ENCODE measurements at places on chromosomes 7 and 10.

DNA sequence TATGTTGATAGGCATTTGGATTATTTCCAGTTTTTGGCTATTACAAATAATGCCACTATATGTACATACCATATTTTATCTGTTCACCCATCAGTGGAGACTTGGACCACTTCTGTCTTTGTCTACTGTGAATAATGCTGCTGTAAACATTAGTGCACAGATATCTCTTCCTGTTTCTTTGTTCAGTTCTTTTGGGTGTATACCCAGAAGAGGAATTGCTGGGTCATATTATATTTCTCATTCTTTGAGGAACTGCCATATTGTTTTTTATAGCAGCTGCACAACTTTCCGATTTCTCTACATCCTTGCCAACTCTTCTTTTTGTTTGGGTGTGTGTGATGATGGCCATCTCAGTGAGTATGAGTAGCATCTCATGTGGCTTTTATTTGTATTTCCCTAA, 218.0 kb downstream of the LRMDA start:
- DNase-seq: no peak

DNA sequence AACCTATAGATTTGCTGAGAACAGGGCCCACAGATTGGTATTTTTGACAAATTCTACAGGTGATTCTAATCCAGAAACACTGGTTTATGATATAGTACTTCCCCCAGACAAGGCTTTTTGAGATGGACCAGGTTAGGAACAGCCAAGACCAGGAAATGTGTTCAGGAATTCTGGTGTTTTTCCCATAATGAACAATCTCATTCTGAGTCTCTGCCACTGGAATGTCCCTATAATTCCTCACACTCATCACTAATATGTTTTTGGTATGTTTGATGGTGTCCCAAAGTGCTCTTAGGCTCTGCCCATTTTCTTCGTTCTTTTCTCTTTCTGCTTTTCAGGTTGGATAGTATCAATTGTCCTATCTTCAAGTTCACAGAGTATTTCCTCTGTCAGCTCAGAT, 107.2 kb upstream of the IGFBP3 start:
- DNase-seq: no peak

DNA sequence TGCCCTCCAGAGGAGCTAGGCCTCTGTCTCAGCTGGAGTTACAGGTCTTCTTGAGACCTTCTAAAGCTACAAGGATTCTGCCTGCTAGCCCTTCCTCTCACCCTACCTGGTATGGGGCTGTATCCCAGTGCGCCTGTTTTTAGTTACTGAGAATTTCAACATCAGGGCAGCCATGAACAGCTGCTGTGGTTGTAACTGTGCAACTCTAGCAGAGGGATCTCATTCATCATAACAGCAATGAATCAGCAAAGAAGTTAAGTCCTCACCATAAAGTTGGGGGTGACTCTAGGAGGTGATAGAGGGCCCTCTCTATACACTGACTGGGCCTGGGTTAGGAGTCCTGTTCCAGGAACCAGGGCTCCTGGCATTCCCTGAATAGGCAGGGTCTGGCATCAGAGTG, 14.0 kb upstream of the CDH23 start:
- DNase-seq: no peak

GRCh38 chr7:108114117-108114841, 15.9 kb downstream of the LAMB4 start:
- no peak for DNase-seq

DNA sequence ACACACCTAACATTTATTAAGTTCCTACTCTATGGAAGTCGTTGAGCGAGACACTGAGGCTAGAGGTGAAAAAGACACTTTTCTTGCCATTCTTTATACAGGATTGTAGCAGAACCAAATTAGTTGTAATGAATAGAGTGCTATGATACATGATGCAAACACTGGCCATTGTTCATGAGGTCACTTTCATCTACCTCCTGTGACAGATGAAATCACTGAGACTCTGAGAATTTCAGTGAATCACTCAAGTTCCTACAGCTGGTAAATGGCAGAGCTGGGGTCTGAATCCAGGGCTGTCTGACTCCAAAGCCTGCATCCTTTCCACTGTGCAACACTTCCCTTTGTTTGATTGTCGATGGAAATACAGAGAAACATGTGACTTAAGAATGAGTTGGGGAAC, 657.6 kb downstream of the LRMDA start:
- no peak for DNase-seq

DNA sequence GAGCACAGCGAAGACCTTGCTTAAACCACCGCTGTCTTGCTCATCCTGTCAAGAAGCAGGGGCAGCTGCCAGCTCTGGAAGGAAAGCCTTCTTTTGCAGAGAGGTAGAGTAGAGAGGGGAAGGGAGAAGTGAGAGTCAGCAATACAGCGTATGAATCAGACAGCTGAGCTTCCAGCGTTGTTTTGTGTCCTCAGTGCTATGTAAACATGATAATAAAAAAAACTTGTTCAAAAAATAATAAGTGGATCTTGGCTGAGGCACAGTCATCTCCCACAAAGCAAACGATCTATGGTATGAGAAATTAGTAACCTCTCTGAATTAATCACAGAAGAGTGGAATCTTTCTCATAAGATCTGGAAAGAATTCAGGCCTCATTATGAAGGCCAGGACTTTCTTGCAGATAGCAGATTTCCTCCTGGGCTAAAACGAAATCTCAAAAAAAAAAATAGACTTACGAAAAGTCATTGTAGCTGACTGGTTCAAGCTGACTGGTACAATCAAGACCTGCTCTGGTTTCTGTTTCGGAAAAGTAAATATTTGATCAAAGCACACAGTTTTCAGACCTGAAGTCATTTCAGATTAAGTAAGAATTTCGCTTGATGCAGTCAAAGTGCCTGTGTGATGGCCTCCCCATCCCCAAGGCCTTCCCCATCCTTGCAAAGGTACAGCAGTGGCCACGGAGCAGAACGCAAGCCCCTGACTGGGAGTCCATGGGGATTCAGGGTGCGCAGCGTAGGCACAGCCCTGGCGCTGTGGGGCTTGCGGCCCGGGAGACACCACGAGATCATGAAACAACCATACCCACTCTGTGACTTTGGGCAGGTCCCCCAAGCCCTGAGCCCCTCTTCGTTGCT, 29.4 kb downstream of the CHST15 start:
- DNase-seq: peak; percentile 49

- DNase-seq: peak; percentile 51
Measured at GRCh38 chr7:79523436-79523835, 70.0 kb upstream of the MAGI2 start.

- no peak for DNase-seq
Measured at GRCh38 chr7:139451638-139452037, 31.8 kb downstream of the KLRG2 start.

- DNase-seq: peak; percentile 42
Measured at GRCh38 chr7:34823650-34824258, 165.7 kb downstream of the NPSR1 start.

GRCh38 chr10:112789248-112789647, 160.8 kb upstream of the TCF7L2 start:
- no peak for DNase-seq

- no peak for DNase-seq
Measured at GRCh38 chr7:151210087-151210854, at the start of gene H2BK1. Gene H2BK1 (minus strand): TSS chr7:151210488. CDS start chr7:151210318, 170 bp downstream.

GRCh38 chr7:151820491-151821105, 56.3 kb downstream of the PRKAG2 start:
- no peak for DNase-seq

DNA sequence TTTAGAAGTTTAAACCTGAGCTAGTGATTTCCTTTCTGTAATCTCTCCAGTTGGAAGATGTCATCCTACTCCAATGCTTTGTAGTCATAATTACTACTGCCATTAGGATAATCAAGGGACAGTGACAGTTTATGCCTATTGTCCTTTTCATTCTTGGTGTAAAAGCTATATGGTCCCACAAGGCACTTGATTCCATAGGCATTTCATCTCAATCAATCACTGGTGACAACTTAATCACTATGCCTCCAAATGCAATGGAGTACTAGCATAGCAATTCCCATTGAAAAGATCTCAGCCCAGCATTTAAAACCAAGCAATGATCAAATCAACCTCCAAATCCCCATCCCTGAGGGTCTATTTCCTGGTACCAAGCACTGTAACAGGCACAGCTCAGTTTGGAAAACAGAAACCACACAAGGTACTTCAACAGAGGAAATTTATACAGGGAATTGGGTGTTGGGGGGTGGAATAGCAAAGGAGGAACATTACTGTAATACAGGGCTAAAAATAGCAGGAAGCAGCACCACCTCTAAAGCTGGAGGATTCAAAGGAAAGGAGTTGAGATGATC, 51.0 kb downstream of the FHIP2A start:
- DNase-seq: no peak

GRCh38 chr7:150665896-150666295, 19.6 kb upstream of the GIMAP2 start:
- no peak for DNase-seq

DNA sequence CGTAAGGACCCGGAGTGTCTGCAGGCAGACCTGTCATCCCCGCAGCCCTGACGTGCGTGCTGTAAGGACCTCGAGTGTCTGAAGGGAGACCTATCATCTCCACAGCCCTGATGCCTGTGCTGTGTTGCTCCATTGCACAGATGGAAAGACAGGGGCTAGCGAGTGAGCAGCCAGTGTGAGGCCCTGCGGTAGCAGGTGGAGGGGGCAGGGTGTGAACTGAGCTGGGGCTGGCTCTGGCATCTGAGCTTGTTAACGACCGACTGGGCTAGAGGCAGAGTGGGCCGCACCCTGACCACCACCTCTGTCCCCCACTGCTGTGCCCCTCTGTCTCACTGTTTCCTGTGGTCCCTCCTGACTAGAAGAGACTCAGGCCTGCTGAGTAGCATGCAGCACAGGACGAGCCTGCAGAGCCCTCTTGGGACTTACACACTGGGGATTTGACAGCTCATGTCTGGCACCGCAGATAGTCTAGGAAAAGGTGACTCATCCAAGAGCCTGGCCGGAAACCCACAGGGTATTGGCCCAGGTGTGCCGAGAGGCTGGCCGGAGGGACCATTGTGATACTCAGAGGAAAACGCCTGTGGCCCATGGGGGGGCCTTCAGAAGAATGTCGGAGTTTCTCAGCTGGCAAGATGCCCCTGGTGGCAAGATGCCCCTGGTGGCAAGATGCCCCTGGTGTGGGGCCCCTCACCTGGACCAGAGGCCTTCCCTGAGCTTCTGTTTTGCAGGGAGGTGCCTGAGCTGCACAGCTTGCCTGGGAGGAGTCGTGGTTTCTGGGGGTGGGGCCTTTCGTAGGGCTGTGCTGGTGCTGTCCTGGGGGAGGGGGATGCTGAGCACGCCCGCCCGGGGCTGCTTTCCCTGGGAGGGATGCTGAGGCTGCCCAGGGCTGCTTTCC, 34.3 kb downstream of the INPP5A start:
- no peak for DNase-seq

GRCh38 chr10:29649561-29650551, 15.1 kb upstream of the SVIL start:
- no peak for DNase-seq

DNA sequence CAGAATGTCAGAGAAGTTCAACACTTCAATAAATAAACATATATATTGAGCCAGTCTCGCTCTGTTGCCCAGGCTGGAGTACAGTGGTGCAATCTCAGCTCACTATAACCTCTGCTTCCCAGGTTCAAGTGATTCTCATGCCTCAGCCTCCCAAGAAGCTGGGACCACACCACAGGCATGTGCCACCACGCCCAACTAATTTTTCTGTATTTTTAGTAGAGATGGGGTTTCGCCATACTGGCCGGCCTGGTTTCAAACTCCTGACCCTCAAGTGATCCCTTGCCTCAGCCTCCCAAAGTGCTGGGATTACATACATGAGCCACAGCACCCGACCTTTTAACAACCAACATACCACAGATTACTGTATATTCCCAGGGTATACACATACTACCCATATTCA, 134.2 kb downstream of the JMJD1C start:
- no peak for DNase-seq

GRCh38 chr7:128909625-128910568, 612 bp downstream of the KCP start:
- DNase-seq: no peak

GRCh38 chr7:132469264-132469663, 107.0 kb downstream of the PLXNA4 start:
- DNase-seq: no peak

- DNase-seq: peak; percentile 70
Measured at GRCh38 chr7:42831718-42832522, 80.0 kb downstream of the C7orf25 start.

DNA sequence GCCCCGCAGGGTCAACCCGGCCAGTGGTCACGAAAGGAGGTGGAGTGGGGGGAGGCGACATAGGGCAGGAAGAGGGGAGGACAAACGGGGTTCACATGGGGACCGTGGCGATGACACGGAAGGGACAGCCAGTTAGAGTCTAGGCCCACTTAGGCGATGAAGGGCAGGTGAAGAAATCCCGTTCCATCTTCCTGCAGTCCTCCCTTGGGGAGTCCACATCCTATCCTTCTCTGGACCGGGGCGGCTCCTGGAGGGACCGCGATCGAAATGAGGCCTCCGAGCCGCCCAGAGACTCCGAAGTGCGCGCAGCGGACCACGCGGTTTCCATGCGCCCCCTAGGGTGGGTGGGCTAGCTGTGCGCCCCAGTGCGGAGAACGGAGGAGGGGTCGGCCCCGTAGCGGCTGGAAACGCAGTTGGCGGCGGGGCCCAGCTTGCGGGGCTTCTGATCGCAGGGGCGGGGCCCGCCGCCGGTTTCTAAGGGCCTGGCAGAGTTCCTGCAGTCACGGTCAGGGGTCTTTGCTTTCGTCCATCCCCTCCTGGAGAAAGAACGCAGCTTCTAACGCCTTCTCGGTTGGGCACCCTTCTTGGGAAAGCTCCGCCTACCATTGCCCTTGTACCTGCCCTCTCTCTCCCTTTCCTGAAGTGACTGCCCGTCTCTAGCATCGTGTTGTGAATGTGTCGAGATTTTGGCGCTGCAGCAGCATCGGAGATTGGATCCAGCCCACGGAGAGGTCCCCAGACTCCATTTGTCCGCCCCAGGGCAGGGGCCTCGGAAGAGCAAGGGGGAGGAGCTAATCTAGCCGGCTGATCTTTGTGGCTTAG, 17.9 kb upstream of the TMEM225B start:
- peak; percentile 42 for DNase-seq

DNA sequence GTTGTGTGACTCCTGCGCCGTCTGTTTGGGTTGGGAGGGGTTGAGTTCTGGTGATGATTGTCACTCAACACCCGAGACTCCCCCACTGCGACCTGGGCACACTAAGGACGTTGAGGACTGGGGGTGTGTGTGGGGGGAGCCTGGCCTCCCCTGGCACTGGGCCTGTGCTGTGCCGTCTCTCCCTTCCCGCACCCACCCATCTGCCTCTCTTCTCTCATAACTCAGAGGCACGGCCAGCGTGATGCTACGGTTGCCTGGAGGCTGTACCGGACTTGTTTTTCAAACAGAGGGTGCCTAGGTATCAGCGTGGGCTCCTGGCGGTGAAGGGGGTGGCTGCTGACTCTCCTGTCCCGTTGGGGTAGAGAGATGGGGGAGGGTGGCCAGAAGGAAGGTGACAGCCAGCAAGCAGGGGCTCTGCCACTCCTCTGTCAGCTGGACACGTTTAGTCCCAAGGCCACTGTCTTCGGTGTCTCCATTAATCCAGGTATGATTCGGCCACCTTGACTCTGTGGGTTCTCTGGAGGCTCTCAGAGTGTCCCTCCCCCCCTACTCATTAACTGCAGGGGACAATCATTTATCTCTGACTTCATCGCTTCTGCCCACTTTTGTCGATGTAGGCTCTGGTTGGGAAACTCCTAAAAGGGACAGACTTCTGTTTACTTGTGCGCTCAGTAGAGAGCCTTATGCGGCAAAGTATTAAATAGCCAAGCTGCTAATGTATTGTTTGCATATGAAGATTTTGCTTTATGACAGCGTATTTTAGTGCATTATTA, 56.5 kb upstream of the PFKFB3 start:
- no peak for DNase-seq
